Hematopoietic multipotent progenitor cell treated with erythropoietin and hydrocortisone succinate and interleukin-3 and kit ligand, for 4 days (in vitro differentiated cells): ENCODE measurements at places on chromosomes 5 and 9.

GRCh38 chr5:33793836-33794549 lies 97.8 kb downstream of the ADAMTS12 start:
- DNase-seq = no peak

DNA sequence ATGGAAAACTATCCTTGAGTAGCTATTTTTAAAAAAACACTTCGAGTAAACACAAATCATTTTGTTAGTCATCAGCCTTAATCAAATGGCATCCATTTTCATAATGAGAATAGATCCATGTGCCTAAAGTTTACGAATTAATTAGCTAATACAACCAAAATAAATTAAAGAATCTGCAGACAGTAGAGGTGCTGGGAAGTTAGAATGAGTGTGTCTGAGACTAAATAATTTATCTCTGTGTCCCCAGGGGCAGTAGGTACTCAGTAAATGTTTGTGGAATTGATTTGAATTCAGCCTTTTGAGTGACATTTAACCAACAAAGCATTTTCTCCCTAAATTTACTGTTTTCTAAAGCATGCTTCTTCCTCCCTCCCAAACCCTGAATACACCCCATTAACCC lies 18.6 kb downstream of the TNFSF15 start:
- DNase-seq = no peak

- peak; percentile 92 for DNase-seq
Observed at GRCh38 chr9:35728041-35728971, 3.7 kb downstream of the TLN1 start.

DNA sequence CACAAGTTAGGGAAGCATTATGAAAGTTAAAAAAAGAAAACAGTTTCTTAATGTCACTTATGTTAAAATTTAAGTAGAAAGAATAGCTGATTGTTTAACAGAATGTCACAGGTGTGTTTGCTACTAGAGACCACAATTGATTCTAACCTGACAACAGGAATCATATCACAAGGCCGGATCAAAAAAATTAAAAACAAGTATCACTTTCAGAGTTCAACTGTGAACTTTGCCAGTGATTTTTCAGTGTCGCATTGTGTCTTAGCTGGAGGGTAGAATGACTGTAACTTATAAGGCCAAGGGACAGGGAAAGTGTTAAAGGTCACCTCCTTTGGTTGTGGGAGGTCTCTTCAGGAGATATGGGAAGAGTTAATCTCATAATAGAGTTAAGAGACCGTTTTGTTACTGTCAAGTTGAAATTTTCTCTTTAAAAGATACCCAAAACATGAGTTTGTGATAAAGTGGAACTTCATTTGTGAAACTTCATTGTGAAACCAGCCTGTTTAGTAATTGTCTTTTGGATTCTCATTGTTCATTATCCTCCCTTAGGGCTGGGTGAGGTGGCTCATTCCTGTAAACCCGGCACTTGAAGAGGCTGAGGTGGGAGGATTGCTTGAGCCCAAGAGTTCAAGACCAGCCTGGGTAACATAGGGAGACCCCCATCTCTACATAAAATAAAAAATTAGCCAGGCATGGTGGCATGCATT lies 40.9 kb downstream of the CPEB4 start:
- no peak for DNase-seq

GRCh38 chr5:134236820-134237219 lies 10.9 kb upstream of the PPP2CA start:
- DNase-seq = no peak

GRCh38 chr9:136655536-136656182 lies 7.1 kb upstream of the EGFL7 start:
- peak; percentile 80 for DNase-seq

DNA sequence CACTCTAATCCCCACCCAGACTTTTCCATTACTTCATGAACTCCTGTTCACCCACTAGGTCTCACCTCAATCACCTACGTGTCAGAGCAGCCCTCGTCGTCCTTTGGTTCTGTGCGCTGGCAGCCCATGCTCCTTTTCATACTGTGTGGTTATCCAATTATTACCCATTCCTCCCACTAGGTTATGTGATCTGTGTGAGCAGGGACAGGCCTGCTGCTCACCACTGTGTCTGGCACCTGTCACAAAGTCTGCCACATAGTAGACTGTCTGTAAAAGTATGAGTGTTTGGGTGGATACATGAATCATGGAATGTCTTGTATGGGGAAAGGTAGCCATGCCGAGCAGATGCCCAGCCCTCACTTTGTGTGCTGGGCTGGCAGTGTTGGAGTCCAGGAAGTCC lies 12.1 kb upstream of the SMAD5 start:
- DNase-seq = no peak
